T-helper 1 cell (primary cell): ENCODE measurements at places on chromosomes 7 and 10.

DNA sequence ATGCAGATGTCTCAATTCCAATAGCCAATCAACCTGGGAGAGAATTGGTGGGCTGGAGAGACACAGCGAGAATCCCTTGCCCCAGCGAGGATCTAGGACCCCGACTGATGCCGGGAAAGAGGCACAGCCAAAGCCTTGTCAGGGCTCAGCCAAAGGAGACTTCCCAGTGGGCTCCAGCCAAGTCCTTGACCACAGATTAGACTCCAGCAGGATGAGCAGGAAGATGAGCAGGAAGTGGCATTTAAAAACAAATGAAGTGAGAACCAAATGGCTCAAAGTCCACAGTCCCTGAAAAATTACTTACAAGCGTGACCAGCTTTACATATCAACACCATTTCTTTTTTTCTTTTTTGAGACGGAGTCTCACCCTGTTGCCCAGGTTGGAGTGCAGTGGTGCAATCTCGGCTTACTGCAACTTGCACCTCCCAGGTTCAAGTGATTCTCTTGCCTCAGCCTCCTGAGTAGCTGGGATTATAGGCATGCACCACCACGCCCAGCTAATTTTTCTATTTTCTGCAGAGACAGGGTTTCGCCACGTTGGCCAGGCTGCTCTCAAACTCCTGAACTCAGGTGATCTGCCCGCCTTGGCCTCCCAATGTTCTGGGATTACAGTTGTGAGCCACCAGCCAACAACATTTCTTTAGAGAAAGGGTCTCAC lies 40.2 kb downstream of the CTBP2 start:
- DNase-seq = no peak

GRCh38 chr10:104614245-104614831 lies 26.8 kb upstream of the SORCS3 start:
- DNase-seq = no peak

DNA sequence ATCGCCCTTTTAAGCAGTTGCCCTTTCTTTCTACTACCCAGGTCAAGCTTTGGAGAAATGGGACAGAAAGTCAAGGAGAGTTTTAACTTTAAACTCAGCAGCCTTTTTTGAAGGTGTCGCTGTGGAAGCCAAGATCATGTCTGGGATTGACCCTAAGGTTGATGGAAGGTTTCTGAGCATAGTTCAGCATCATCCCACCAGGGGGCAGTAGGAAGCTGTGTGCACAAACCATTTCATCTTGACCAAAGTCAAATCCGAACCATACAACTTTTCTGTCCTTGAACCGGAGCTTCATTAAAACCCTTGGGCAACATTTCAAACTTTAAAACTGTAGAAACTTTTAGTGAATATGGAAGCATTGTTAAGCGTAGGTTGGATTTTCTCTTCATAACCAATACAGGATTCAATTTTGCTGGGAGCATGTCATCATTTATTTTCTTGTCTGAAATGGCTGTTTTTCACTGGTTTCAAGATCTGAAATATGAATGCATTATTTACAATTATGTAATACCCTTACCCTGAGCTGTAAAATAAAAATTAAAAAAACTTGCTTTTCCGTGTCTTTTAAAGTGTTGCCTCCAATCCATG lies 214.4 kb upstream of the KIAA1217 start:
- DNase-seq = peak; percentile 13

GRCh38 chr7:35036361-35037171 lies 719 bp downstream of the DPY19L1 start:
- peak; percentile 24 for DNase-seq

DNA sequence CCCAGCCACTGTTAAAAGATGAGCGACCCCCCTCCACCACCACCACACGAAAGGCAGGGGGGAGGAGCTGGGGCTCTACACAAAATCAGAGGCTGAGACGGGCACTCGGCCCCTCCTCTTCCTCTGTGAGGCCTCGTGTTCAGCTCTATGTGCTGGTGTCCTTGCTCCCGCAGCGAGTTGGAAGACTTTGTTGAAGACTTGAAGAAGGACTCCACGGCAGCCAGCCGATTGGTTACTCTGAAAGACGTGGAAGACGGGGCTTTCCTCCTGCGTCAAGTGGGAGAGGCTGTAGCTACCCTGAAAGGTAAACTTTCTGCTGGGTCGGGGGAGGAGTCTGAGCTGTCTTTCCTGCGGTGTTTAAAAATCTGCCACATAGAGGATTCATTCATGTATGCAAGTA lies 203.7 kb downstream of the ARHGAP21 start:
- DNase-seq = peak; percentile 32

DNA sequence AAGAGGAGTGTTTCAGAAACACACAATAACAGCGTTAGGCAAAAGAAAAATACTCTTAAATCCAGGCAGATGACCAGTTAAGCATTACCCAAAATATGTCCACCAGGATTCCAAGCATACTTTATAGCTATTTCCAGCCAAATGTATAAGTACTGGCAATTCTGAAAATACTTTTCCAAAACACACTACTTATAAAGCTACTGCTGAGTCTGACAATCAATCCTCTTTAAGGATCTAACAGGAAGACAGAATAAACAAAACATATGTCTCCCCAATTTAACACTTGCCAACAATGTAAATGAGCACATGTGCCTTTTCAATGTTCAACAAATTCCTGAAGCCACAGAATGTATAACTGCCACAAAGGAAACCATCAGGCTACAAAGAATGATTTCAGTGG lies 370.9 kb downstream of the SORCS1 start:
- DNase-seq = no peak

- no peak for DNase-seq
These were observed 4.2 kb upstream of the TMEM139 start for GRCh38 chr7:143280566-143280965.

DNA sequence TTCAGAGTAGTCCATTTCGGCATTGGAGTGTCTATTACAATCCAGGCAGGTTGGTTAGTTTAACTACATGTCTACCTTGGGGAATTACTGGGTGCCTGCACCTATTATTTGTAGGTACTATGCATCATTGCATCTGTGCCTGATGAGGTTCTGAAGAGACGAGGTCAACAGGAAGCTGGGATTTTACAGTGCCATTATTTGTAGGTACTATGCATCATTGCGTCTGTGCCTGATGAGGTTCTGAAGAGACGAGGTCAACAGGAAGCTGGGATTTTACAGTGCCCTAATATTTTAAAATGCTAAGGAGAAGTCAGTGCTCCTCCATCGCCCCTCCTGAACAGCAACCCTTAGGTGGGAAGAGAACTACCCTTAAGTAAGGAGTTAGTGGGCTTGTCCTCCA lies 41.7 kb downstream of the NPY start:
- DNase-seq = no peak

- DNase-seq = no peak
These were observed 88.2 kb downstream of the ELFN1 start for GRCh38 chr7:1758028-1758858.

- peak; percentile 11 for DNase-seq
These were observed 1.8 kb downstream of the KLLN start for GRCh38 chr10:87861566-87861952.

GRCh38 chr7:12470930-12471329 lies 67.3 kb upstream of the VWDE start:
- no peak for DNase-seq

GRCh38 chr10:10605551-10606081 lies 412.1 kb upstream of the CELF2 start:
- DNase-seq = no peak

- DNase-seq = no peak
These were observed 5.4 kb downstream of the EPC1 start for GRCh38 chr10:32341596-32341995.

DNA sequence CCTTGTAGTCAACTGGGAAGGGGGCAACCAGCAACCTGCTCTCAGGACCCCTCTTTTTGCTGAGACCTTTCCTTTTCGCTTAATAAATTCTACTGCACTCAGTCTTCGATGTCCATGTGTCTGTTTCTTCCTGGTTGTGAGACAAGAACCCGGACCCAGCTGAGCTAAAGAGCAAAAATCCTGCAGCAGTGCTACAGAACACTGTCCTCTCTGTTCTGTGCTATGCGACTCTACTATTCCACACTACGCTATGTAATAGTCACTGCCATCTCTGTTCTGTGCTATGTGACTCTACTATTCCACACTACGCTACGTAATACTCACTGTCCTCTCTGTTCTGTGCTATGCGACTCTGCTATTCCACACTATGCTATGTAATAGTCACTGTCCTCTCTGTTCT lies 34.3 kb downstream of the DIP2C start:
- no peak for DNase-seq

DNA sequence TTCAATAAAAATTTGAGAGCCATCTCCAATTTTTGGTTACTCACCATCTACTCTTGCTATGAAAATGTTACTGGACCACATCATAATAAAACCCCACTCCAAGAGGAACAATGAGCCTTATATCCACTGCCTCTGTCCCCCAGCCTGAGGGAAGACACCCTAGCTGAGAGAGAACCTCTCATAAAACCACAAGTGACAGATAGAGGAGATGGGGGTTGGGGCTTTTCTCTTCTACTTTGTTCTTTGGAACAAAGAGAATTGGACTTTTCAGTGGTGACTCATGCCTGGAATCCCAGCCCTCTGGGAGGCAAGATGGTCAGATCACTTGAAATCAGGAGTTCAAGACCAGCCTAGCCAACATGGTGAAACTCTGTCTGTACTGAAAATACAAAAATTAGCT lies 27.6 kb upstream of the TAS2R16 start:
- no peak for DNase-seq

GRCh38 chr7:38027884-38028455 lies 107.5 kb downstream of the EPDR1 start:
- no peak for DNase-seq

DNA sequence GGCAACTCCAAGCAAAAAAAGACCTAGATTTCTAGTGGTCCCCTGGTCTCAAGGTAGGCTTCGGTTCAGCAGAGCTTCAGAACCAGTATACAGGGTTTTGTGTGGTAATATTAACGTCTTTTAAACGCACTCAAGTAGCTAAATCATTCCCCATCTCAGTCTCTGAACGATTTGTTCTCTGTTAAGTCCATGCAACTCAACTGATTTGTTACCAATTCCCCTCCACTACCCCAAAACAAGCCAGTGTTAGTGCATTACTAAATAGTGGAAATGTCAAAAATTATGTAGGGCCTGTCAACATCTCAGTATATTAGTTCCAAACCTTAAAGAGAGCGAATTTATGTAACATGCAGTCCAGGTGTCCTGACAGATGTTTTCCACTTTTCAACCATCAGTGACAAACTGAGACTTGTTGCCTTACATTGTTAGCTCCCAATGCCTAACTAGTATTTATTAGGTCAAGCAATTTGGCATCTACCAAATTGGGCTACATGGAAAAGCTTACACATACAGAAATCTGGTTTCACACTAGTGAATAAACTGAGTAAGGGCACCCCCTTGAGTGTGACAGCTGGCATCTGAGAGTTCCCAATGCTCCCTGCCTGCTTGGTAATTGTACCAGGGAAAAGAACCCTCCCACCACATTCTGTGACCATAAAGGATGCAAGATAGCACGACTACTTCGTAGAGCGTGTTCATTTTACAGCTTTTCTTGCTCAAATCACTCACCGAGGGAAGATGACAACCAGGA lies 12.2 kb downstream of the HNRNPA2B1 start:
- DNase-seq = no peak

DNA sequence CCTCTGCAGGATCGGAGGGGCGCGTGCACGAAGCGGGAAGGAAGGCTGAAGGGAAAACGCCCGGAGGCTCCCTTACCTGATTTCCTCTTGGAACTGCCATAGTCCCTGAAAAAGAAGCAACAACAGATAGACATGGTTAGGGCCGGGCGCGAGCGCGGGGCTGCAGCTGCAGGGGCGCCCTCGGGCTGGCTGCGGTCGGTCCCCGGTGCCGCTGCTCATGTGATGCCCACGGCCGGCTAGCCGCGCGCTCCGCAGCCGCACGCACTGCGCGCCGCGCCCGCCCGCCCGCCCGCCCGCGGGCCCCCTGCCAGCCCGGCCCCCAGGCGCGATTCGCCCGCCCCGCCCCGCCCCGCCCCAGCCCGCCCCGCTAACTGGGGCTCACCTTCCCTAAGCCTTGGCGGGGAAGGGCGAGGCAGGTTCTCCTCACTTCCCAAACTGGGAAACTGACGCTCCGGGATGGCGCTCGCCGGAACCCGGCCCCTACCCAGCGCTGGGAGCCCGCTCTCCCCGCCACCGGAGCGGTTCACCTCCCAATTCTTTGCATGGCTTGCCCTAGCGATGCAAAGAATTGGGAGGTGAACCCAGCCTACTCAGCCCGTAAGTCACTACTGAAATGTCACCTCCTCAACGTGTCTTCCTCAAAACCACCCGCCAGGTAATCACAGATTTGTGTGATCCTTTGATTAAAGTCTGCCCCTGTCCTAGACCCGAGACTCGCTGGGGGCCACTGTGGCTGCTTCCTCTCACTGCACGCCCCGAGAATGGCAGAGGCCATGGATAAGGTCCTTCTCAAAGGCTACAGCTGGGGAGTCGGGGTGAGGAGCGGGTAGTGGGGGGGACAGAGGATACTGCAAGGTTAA lies 162.2 kb downstream of the SH3PXD2A start:
- no peak for DNase-seq

GRCh38 chr7:117750612-117751563 lies 122.4 kb downstream of the CTTNBP2 start:
- DNase-seq = no peak

DNA sequence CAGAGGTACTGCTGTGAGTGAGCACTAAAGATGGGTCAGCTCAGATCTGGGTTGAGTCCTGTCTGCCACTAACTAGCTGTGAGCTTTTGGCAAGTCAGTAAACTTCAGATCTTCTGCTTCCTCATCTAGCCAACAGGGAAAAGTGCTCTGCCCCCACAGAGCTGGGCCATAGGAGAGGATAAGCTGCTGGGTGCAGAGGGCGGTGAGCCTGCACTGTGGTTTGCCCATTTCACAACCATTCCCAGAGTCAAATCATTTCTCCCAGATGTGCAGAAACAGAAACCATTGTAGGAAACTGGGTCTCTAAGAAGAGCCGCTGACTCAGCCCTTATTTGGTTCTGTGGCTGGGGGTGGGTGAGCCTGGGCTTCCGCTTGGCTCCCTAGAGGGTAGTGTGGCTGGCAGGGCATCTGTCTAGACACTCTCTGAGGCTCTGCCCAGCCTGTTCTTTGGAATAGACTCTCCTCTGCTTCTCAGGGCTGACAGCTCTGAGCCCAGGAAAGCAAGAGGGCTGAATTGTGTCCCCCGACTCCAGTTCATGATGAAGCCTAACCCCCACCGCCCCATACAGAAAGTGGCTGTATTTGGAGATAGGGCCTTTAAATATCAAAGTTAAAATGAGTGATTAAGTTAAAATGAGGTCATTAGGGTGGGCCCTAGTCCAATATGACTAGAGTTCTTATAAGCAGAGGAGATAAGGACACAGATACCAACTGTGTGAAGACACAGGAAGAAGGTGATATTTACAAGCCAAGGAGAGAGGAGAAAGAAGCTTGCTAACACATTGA lies 29.5 kb upstream of the ARHGAP22 start:
- no peak for DNase-seq
